HCT116 (cell line): ENCODE measurements at places on chromosomes 7 and 10. TPM values are rescaled to one million over a fixed set of nuclear protein-coding genes. Genes with fewer than 3 reads are reported as not detected.

GRCh38 chr10:67804395-67804678 is 33.7 kb downstream of the DNAJC12 start:
- DNase-seq, result no peak

GRCh38 chr7:137324796-137325696 is 18.5 kb downstream of the PTN start:
- DNase-seq, result no peak

Gene CALML5
- not detected for total RNA-seq

- no peak for DNase-seq
Observed at GRCh38 chr7:41735206-41735605, 32.3 kb upstream of the INHBA start.

- DNase-seq, result no peak
Observed at GRCh38 chr7:56199639-56200038, 83.4 kb upstream of the NUPR2 start.

DNA sequence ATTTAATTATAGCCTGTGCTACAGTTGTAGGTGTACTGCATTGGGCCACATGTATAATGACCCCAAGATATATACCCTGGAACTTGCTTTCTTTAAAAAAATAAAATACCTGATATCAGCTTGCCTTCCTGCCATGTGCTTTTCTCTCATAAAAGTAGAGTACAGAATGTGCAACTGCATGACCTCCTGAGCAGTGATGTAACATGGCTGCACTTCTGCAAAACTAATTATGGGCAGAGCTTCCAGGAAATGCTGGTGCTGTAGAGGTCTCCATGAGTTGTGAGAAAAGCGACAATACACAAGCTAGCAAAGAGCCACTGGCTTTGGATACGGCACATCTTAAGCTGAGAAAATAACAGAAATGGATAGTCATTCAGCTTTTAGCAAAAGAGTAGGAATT is 6.5 kb upstream of the ERLIN1 start:
- no peak for DNase-seq

DNA sequence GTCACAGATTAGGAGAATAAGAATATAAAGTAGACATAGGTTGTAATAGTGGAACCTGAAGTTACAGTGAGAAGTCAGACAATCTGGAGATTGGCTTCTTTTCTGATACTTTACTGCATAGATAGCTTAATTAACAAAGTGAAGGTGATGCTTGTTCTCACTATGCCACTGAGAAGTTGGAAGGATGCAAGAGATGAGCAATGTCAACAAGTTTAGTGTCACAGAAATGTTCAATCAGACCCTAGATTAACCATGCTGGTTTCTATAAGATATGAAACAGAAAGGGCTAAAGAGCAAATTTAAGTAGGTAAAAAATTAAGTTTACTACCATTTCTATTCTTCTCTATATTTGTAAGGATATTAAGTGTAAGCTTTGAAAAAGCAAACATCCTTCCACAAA is 838.6 kb upstream of the SORCS1 start:
- DNase-seq, result no peak

GRCh38 chr7:124701955-124702354 is 63.6 kb downstream of the GPR37 start:
- no peak for DNase-seq

Gene COL17A1
- 3.5 TPM for total RNA-seq

Gene NEUROG3
- total RNA-seq, result not detected
